Activated CD4-positive, alpha-beta T cell treated with anti-CD3 and anti-CD28 coated beads, Interleukin-2, amount 10 ng/mL, durations not matched to agents 24 days and 14 days (primary cell): ENCODE measurements at places on chromosomes 7 and 10. TPM values are rescaled to one million over a fixed set of nuclear protein-coding genes. Genes with fewer than 3 reads are reported as not detected.

- DNase-seq, result no peak
- no peak overlapping the region for H3K27ac ChIP-seq
- no peaks in the 10 kb centered on the region for H3K27me3 ChIP-seq
- H3K4me3 ChIP-seq, result no peak overlapping the region
These were observed 142.0 kb downstream of the SVIL start for GRCh38 chr10:29492774-29493173.

DNA sequence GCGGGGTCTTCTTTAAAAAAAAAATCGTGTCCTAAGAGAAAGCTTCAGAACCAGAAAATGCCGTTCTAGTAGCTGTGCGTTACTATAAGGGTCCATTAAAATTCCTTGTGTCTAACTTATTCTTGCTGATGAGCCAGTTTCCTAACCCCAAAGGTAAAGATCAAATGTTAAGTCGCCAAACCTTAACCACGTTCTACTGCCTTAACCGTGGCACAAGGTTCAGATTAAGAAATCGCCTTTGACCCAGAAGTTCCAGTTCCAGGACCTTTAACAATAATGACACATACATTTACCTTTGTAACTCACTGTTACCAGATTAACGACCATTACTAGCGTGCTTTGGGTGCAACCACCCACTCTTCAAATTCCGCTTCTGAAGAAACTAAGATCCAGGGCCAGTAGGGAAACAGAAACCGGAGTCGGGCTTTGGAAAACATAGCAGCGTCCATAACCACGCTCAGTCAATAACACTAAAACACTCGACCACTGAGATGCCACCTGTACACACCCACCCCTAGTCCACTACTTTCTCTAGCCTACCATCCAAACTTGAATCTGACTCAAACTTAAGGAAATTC, 620 bp downstream of the BET1 start:
- H3K36me3 ChIP-seq, result peaks cover 2% of the 10 kb centered on the region
- peak overlapping the region; percentile 94 for H3K4me3 ChIP-seq
- peaks cover 16% of the 10 kb centered on the region for H3K27me3 ChIP-seq
- H3K4me1 ChIP-seq, result peaks cover 20% of the 10 kb centered on the region
- H3K27ac ChIP-seq, result peak overlapping the region; percentile 96
- DNase-seq, result no peak

DNA sequence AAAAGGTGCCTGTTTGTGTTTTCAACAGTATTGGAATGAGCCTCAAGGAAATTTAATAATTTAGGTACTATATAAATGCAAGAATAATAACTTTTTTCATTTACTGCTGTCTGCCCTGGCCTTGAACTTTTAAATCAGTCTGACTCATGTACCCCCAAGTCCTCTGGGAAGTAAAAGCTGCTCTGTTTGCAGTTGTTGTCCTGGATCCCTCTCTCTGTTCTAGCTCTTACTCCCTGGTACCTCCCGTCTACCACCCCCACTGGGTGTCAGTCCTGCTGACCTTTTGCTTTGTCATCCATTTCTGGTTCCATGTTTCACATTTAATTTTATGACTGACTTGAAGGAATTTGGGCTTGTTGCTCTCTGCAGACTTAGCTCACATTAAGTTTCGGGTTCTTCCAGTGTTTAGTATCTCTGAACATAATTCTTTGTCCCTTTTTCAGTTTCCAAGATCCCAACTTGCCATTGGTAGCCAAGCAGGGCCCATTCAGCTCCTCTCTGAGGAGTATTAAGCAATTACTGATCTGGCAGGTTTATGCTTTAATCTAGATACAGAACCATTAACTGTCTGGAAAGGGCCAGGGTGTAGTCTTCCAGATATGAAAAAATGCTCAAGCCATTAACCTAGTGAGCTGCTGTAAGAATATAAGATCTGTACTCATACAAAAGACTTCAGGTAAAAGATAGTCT, 208.7 kb upstream of the FAM3C start:
- H3K36me3 ChIP-seq, result no peaks in the 10 kb centered on the region
- DNase-seq, result no peak
- H3K27ac ChIP-seq, result no peak overlapping the region
- H3K4me1 ChIP-seq, result no peaks in the 10 kb centered on the region
- H3K4me3 ChIP-seq, result no peak overlapping the region

GRCh38 chr7:3806516-3806915, 505.5 kb downstream of the SDK1 start:
- H3K4me1 ChIP-seq, result no peaks in the 10 kb centered on the region
- H3K27ac ChIP-seq, result no peak overlapping the region
- H3K27me3 ChIP-seq, result no peaks in the 10 kb centered on the region

- DNase-seq, result no peak
- H3K27me3 ChIP-seq, result peaks cover 42% of the 10 kb centered on the region
- H3K27ac ChIP-seq, result no peak overlapping the region
- peak overlapping the region; percentile 67 for H3K4me3 ChIP-seq
- peaks cover 6% of the 10 kb centered on the region for H3K4me1 ChIP-seq
- H3K36me3 ChIP-seq, result no peaks in the 10 kb centered on the region
These were observed 83.5 kb upstream of the PRKG1 start for GRCh38 chr10:50990568-50991455.

DNA sequence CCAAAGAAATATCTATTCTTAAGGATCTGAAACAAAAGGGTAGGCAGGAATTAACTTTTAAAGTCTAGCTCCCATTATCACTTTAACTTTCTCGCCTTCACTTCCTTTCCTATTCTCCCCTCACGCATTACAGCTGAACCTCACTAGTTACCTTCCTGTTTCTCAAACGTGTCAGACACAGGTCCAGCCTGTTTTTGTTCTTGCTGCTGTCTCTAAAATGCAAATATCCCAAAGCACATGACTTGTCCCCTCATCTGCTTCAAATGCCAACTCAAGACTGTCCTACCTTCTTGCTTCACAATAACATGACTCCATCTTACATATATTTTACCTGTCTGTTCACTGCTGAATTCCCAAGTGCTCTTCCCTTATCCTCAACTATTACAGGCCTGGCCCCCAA, 17.6 kb downstream of the ZDHHC6 start:
- H3K27ac ChIP-seq, result peak overlapping the region; percentile 36
- H3K27me3 ChIP-seq, result no peaks in the 10 kb centered on the region
- H3K36me3 ChIP-seq, result peaks cover 50% of the 10 kb centered on the region

DNA sequence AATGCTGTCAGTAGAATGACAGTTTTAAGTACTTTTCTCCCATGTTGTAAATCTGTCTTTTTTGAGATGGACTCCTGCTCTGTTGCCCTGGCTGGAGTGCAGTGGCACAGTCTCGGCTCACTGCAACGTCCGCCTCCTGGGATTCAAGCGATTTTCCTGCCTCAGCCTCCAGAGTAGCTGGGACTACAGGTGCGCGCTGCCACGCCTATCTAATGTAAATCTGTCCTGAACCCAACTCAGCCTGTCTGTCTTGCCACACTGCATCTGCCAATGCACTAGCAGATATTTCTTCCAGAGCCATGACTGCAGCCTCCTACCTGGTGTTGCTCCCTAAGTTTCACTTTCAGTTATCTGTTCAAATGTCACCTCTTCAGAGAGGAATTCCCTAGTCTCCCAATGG, 264.1 kb downstream of the PHF14 start:
- H3K4me3 ChIP-seq, result no peak overlapping the region
- H3K36me3 ChIP-seq, result no peaks in the 10 kb centered on the region
- H3K4me1 ChIP-seq, result no peaks in the 10 kb centered on the region

GRCh38 chr7:276230-276835, 13.6 kb upstream of the FOXL3 start:
- H3K36me3 ChIP-seq, result no peaks in the 10 kb centered on the region
- H3K27me3 ChIP-seq, result no peaks in the 10 kb centered on the region

- no peaks in the 10 kb centered on the region for H3K4me1 ChIP-seq
- H3K27me3 ChIP-seq, result peaks cover 11% of the 10 kb centered on the region
- no peak for DNase-seq
- no peaks in the 10 kb centered on the region for H3K36me3 ChIP-seq
- no peak overlapping the region for H3K4me3 ChIP-seq
These were observed 25.1 kb upstream of the GPR37 start for GRCh38 chr7:124790645-124791044.

The ZNF804B gene
- not detected in 2 replicates for total RNA-seq

The ICA1 gene
- 0.62 and 0.72 TPM in 2 replicates for total RNA-seq

- no peak overlapping the region for H3K4me3 ChIP-seq
- H3K27ac ChIP-seq, result no peak overlapping the region
- no peak for DNase-seq
- H3K27me3 ChIP-seq, result no peaks in the 10 kb centered on the region
- no peaks in the 10 kb centered on the region for H3K36me3 ChIP-seq
These were observed 68.6 kb upstream of the MEOX2 start for GRCh38 chr7:15755061-15755460.

DNA sequence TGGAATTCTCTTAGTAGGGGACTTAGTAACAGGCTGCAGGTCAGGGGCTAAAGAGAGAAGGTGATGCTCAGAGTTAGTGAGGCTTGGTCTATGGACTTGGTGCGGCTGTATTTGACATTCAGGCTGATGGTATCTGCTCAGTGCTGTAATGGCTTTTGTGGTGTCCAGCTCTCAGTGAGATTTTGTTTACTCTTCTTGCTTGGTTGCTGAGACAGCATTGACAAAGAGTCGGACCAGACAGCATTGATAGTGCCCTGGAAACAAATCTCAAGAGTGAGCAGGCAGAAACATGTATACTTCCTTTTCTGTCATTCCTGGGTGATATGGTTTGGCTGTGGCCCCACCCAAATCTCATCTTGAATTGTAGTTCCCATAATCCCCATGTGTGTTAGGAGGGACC, 202.0 kb downstream of the STK31 start:
- no peak for DNase-seq
- no peaks in the 10 kb centered on the region for H3K4me1 ChIP-seq
- H3K36me3 ChIP-seq, result no peaks in the 10 kb centered on the region

- DNase-seq, result no peak
- H3K27me3 ChIP-seq, result peaks cover 13% of the 10 kb centered on the region
- no peaks in the 10 kb centered on the region for H3K36me3 ChIP-seq
- no peak overlapping the region for H3K4me3 ChIP-seq
- no peak overlapping the region for H3K27ac ChIP-seq
These were observed 8.9 kb upstream of the NANOS1 start for GRCh38 chr10:119020627-119020946.

The CYP3A4 gene
- not detected in 2 replicates for total RNA-seq

- H3K4me1 ChIP-seq, result no peaks in the 10 kb centered on the region
- no peaks in the 10 kb centered on the region for H3K36me3 ChIP-seq
- no peak overlapping the region for H3K27ac ChIP-seq
- H3K4me3 ChIP-seq, result no peak overlapping the region
- no peaks in the 10 kb centered on the region for H3K27me3 ChIP-seq
These were observed 340.1 kb upstream of the CHRM2 start for GRCh38 chr7:136528329-136528728.

DNA sequence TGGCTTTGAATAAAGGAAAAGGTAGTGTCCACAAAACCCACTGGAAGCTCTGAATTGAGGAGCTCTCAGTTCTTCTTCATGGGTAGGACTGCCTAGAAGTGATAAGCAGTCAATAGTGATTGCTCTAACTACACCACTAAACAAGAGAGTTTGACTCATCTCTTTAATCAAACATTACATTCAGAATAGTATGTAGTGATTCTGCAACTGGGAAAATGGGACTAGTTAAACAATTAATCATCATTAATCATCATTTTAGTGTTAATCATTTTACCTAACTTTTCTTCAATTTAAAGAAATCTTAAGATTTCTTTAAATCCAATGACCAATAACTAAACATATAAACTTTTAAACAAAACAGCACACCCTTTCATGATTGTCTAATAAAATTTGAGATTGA, 484.0 kb upstream of the FZD8 start:
- H3K27ac ChIP-seq, result no peak overlapping the region
- DNase-seq, result no peak
- no peaks in the 10 kb centered on the region for H3K4me1 ChIP-seq
- no peaks in the 10 kb centered on the region for H3K27me3 ChIP-seq
- H3K36me3 ChIP-seq, result no peaks in the 10 kb centered on the region
- H3K4me3 ChIP-seq, result no peak overlapping the region

The GHRHR gene
- total RNA-seq, result not detected in 2 replicates

DNA sequence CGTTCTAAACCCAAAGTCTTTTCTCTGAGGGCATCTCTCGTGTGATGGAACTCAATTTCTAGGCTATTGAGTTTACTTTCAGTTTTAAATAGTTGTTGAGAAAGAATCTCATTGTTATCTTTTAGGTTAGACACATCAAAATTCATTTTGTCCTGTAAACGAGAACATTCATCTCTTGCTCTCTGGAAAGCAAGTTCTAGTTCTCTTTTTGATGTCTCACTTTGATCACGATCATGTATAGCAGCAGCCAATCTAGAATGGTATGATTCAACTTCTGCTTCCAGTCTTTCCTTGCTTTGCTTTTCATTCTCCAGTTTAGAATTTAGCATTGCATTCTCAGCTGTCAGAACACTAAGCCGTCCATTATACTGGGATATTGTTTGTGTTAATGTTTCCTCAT, 65.1 kb downstream of the ANKRD26 start:
- no peaks in the 10 kb centered on the region for H3K27me3 ChIP-seq
- peak overlapping the region; percentile 66 for H3K4me3 ChIP-seq
- H3K36me3 ChIP-seq, result peaks cover 12% of the 10 kb centered on the region
- peak overlapping the region; percentile 60 for H3K27ac ChIP-seq

The BAMBI gene
- total RNA-seq, result 0.31 and 0.44 TPM in 2 replicates

The HOXA9 gene
- total RNA-seq, result not detected in 2 replicates

DNA sequence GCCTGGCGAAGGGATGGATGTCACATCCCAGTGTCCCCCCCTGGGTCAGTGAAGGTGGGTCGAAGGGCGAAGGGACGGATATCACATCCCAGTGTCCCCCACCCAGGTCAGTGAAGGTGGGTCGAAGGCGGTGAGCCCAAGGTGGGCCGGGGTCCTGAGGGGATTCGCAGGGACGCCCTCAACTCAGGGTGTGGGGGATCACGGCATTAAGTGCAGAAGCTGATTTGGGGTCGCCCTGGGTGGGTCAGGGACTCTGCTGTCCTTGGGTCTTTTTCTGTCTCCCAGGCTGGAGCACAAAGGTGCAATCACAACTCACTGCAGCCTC, 21.9 kb downstream of the ADAP1 start:
- no peaks in the 10 kb centered on the region for H3K27me3 ChIP-seq
- DNase-seq, result no peak
- H3K36me3 ChIP-seq, result peaks cover 25% of the 10 kb centered on the region
- H3K4me3 ChIP-seq, result no peak overlapping the region
- peaks cover 23% of the 10 kb centered on the region for H3K4me1 ChIP-seq

The SERPINE1 gene
- total RNA-seq, result 0.33 and 0.45 TPM in 2 replicates

GRCh38 chr7:87926581-87927461, 7.2 kb upstream of the ADAM22 start:
- H3K27ac ChIP-seq, result no peak overlapping the region
- no peak overlapping the region for H3K4me3 ChIP-seq
- H3K4me1 ChIP-seq, result peaks cover 2% of the 10 kb centered on the region
- no peak for DNase-seq
- H3K27me3 ChIP-seq, result peaks cover 36% of the 10 kb centered on the region

DNA sequence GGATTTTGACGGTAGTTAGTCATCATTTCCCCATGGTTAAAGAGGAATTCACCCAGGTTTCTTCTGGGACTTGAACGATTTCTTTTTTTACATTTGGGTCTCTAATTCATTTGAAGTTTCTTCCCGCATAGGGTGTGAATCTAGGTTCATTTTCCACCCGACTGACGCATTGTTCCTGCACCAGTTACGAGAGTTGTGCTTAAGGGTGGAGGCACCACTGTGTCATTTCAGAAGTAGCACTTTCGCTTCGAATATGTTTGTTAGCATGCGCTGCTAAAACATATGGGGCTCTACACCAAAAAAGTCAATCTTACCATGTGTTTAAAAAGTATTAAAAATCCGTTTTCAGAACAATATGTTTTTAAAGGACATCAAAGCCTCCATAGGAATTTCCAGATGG, 140.3 kb downstream of the VIPR2 start:
- peaks cover 17% of the 10 kb centered on the region for H3K4me1 ChIP-seq
- no peaks in the 10 kb centered on the region for H3K36me3 ChIP-seq
- no peaks in the 10 kb centered on the region for H3K27me3 ChIP-seq
- DNase-seq, result peak; percentile 72
- peak overlapping the region; percentile 11 for H3K4me3 ChIP-seq
